ENCODE measurements at places on chromosomes 7 and 10.
A peak's percentile ranks its signal among the peaks of the same experiment; 100 is the strongest.

DNA sequence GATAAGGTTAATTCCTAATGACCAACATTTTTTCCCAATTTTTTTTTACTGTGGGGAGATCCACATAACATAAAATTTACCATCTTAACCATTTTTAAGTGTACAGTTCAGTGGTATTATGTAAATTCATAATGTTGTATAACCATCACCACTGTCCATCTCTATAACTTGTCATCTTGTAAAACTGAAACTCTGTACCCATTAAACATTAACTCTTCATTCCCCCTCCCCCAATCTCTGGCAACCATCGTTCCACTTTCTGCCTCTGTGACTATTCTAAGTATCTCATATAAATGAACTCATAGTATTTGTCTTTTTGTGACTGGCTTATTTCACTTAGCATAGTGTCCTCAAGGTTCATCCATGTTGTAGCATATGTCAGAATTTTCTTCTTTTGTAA, 46.0 kb upstream of the HPS1 start:
- no peak for DNase-seq

- no peak for DNase-seq
These were observed 126.5 kb downstream of the ARID5B start for GRCh38 chr10:62027841-62028501.

GRCh38 chr7:70266186-70266585, 667.9 kb downstream of the AUTS2 start:
- DNase-seq = no peak

- no peak for DNase-seq
These were observed 277.0 kb upstream of the MTPN start for GRCh38 chr7:136254148-136254547.

- no peak for DNase-seq
These were observed 191.3 kb upstream of the KLF14 start for GRCh38 chr7:130925136-130925794.

- peak; percentile 68 for DNase-seq
These were observed 240.9 kb upstream of the KAT6B start for GRCh38 chr10:74585231-74586087.

GRCh38 chr7:139750459-139751095, 27.2 kb downstream of the HIPK2 start:
- no peak for DNase-seq

DNA sequence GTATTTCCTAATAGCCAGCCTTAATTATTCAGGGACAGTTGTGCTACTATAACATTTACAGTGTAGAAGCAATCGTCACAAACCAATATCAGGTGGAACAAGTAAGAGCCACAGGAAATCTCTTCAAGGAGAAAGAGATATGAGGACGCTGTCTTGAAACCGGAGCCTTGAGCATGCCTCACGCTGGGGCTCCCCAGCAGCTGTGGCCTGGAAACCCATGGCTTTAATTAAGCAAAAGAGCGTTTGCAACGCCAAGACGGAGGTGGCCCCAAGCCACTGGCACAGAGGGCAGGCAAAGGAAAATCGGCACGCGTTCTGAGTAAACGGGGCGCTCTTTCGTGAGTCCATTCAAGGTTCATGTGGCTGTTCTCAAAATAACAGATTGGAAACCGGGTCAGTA, 84.4 kb downstream of the C10orf90 start:
- no peak for DNase-seq

DNA sequence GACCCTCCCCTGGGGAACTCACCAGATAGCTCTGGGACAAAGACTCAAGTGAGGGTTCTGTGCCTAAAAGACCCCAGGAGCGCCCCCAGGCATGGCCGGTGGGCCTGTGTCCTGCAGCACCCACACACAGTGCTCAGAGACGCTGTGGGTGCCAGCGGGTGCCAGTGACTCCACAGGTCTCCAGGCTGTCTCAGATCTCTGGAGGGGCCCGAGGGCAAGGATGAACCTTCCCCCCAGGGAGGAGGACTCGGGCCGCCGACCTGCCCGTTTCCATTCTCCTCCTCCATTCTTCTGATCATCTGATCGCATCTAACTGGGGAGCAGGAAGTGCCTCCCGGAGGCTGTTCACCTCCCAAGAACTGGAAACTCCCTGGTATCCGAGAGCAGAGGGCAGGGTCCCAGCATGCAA, 980 bp downstream of the ADAM8 start:
- peak; percentile 78 for DNase-seq

Data from stimulated activated CD8-positive, alpha-beta memory T cell treated with anti-CD3 and anti-CD28 coated beads, Interleukin-4, amount 100 ng/mL, for 48 hours (primary cell).